Right renal pelvis (tissue), 4 donors: ENCODE measurements at places on chromosomes 7 and 10. TPM values are rescaled to one million over a fixed set of nuclear protein-coding genes. Genes with fewer than 3 reads are reported as not detected.

DNA sequence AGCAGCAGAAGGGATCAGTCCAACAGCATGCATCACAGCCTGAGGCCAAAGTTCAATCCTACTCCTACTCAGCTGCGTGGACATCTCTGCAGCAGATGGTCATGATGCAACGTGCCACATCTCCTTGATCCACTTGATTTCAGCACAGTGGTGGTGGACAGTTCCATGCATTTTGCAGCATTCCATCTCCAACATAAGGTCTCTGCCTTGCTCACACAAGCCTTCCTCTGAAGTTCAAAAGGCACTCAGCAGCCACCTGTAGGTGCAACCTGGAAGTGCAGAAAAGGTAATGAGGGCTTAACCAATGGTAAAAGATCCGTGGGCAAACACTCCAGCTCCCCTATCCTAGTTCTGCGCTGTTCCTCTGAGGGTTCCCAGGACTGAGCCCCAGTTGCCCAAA, 57.5 kb upstream of the CHCHD3 start:
- DNase-seq: peak; percentile 21

The GHRHR gene
- polyA plus RNA-seq: not detected

DNA sequence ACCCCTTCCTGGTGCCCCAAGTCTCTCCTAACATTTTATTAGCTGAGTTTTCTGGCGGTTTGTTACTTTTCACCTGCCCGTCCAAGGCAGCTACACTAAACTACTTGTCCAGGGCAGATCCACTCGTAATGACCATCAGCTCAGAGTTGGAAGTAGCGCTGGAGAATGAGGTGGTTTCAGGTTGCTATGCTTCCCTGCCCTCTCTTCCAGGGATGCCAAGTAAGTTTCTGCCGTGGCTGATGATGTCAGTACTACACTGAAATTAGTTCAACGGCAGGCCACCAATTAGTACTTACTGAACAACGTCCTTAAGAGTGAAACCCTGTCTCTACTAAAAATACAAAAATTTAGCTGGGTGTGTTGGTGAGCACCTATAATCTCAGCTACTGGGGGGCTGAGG, 55.2 kb downstream of the DIP2C start:
- no peak for DNase-seq

- DNase-seq: no peak
These were observed 17.1 kb downstream of the BMPR1A start for GRCh38 chr10:86773498-86773897.

The CNTNAP2 gene
- 28.4 TPM for polyA plus RNA-seq

DNA sequence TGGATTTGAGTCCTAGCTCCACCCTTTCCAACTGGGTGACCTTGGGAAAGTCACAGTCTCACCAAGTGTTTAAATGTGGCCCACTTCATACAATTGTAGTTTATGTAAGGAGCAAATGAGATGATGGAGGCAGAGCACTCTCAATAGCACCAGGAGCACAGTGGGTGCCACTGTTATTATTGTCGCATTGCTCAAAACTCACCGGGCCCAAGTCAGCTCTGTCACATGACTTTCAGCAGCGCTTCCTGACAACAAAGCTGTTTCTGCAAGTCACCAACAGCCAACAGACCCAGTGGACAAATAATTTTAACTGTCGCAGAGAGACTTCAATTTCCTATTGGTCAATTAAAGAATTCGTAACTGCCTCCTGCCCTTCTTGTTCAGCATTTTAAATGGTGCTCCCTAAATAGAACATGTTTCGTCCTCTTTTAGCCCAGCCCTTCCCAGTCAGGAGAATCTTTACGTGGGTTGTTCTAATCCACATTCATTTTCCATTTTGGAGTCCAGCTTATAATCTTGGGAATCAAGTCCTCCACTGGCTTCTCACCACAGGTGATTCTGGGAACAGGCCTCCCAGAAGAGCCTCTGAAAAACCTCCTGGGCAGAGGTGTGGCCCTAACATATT, 415.6 kb upstream of the NPVF start:
- DNase-seq: no peak

DNA sequence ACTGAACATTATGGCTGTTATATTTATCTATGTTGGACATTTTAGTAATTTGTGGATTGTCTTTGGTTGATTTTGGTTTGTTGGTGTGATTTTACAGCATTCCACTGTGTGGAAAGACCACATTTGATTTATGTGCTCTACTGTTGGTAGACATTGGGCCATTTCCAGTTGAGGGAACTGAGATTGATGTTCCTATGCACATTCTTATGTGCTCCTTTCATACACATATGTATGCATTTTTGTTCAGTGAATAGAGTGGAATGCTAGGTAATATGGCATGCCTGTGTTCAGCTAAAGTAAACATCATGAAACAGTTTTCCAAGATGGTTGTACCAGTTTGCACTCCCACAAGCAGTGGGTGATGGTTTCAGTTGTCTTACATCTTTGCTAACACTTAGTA, 15.1 kb downstream of the CACNB2 start:
- DNase-seq: no peak

DNA sequence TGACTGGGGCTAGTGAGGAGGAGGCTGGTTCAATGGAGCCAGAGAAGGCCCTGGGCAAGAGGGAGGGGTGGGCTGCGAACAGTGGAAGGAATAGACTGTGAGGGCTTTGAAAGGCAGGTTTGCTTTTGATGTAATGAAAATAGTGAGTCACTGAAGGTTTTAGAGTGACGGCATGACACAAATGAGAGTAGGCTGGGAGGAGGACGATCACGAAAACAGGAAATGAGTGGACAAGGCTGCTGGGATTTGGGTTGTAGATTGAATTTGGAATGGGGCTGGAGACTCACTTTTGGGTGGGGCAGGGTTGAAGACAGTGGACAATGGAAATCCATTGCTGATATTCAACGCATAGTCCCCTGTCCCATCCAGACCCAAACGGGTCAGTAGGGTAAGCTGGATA, 139.6 kb downstream of the CDH23 start:
- no peak for DNase-seq

DNA sequence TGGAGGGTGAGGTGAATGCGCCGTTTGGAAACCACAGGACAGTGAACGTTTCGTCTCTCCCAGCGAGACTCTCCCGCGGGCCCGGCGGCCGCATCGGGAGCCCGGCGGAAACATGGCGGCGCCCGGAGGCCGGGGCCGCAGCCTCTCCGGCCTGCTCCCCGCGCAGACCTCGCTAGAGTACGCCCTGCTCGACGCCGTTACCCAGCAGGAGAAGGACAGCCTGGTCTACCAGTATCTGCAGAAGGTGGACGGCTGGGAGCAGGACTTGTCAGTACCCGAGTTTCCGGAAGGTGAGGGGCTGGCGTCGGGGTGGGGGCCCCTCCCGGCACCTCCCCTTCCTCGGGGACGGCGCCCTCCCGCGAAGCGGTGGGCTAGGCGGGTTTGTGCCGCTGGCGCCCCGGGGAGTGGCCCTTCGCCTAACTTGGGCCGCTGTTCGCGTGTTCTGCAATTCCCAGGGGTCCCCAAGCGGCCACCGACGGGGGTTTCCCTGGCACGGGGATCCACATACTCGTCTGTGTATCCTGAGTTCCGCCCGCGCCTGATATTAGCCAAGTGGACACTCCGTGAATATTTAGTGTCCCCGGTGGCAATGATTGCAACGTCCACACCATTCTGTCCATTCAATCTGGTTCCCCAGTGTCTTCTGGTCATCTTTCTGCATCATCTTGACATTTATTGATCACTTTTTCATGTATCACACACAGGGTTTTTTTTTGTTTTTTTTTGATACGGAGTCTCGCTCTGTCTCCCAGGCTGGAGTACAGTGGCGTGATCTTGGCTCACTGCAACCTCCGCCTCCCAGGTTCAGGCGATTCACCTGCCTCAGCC, 514 bp downstream of the NHLRC2 start:
- peak; percentile 12 for DNase-seq

DNA sequence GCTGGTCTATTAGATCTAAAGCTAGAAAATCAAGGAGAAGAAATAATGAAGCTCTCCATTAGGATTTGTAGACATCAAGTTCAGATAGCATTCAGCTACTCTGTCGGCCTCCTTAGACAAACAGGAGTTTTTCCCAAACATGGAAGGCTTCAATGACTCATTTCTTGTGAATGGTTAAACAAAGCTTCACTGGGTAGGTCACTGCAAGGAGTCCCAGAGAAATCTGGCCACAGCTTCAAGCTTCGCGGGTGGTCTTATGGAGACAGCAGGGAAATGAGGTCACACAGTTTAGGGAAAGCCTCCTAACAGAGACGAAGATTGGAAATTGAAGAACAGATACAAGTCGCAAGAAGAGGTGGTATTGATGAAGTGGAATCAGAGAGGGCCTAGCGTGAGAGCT, 22.6 kb upstream of the LRRC72 start:
- DNase-seq: no peak

- DNase-seq: no peak
These were observed 200.3 kb upstream of the LYZL2 start for GRCh38 chr10:30829901-30830300.
